ENCODE measurements at places on chromosomes 2 and 18. TPM values are rescaled to one million over a fixed set of nuclear protein-coding genes. Genes with fewer than 3 reads are reported as not detected.

Gene B3GNT2
- total RNA-seq, result 7.3 TPM

Gene ACTR3
- 103 TPM for total RNA-seq

Gene RIT2
- not detected for total RNA-seq

Gene ASXL3
- 2.2 TPM for total RNA-seq

Gene PLB1
- not detected for total RNA-seq

Gene DLGAP1
- under 0.01 TPM for total RNA-seq

Gene LYG2
- total RNA-seq, result not detected

Gene INPP5D
- 0.65 TPM for total RNA-seq

Gene CIDEA
- not detected for total RNA-seq

Gene SPATA3
- not detected for total RNA-seq

Gene POTEJ
- total RNA-seq, result not detected

Gene ARMC9
- total RNA-seq, result 20.8 TPM

Measured in epithelial cell of alveolus of lung (primary cell).